Activated T-cell treated with anti-CD3 and anti-CD28 coated beads for 1 hour (primary cell): ENCODE measurements at places on chromosomes 13 and 19.

- no peak for DNase-seq
Observed at GRCh38 chr13:90889906-90890834, 457.3 kb upstream of the MIR17HG start.

DNA sequence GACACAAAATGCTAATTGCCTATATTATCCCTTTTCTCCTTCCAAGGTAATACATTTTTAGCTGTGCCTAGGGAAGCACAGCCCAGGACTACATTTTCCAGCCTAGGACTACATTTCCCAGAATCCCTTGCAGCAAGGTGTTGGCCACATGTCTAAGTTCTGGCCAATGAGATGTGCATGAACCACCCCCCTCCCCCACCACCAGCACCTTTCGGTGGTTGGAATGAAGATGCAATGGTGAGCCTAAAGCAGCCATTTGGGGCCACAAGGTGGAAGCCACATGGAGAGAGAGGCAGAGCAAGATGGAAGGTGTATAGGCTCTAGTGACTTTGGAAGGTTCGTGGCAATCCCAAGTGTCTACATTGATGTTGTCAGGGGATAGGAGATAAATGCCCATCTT, 16.2 kb downstream of the UNC13A start:
- no peak for DNase-seq

- no peak for DNase-seq
Observed at GRCh38 chr13:75050419-75051046, 431.4 kb downstream of the TBC1D4 start.

GRCh38 chr13:98479496-98480003, 97.4 kb downstream of the STK24 start:
- no peak for DNase-seq

DNA sequence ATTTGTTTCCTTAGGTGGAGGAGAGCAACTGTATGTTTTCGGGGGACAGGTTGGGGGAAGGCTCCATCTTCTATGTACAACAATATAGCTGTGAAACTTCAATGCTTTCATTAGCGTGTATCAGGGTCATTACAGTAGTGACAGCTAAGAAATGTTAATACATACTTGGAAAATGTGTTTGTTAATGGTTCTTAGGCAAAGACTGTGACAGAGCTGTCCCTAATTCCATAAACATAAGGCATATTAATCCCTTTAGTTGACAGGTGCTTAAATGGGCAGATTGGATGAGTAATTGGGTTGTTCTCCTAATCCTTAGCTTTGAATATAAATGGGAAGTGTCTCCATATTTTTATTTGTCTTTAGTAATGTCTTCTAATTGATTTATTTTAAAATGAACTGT, 313.7 kb downstream of the HS6ST3 start:
- no peak for DNase-seq

- no peak for DNase-seq
Observed at GRCh38 chr19:28404472-28404871, 808.5 kb downstream of the UQCRFS1 start.

DNA sequence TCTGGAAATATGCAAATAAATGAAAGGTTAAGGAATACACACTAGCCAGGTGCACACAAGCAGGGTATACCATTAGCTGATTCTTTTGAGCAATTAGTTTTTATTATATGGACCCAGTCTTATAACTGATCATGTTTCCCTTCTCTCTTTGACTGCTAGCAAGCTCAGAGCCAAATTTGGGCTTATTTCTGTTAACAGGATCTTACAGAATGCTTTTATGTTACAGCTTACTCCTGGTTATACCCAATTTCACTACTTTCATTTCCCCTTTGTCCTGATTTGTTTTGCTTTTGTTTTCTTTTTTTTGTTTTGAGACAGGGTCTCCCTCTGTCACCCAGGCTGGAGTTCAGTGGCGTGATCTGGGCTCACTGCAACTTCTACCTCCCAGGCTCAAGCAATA, 12.9 kb upstream of the TPT1 start:
- no peak for DNase-seq

DNA sequence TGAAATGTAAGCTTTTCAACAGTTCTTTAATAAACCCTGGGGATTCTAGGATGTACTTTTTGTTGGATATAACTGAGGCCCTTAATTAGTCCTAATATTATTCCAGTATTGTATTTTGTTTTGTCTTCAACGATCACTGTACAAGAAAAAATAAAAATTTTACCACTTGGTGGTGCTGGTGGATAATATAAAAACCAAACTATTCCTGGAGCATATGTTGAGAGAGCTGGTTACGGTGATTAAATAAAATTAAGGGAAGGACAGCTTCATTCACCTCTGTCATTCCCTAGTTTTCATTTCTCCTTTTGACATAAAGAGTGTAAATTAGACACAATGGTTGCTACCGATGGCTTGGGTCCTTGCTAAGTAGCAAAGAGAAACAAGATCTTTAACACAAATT, 598.6 kb upstream of the PCDH20 start:
- DNase-seq: no peak

- DNase-seq: no peak
Observed at GRCh38 chr13:100658363-100658762, 16.2 kb downstream of the TMTC4 start.

DNA sequence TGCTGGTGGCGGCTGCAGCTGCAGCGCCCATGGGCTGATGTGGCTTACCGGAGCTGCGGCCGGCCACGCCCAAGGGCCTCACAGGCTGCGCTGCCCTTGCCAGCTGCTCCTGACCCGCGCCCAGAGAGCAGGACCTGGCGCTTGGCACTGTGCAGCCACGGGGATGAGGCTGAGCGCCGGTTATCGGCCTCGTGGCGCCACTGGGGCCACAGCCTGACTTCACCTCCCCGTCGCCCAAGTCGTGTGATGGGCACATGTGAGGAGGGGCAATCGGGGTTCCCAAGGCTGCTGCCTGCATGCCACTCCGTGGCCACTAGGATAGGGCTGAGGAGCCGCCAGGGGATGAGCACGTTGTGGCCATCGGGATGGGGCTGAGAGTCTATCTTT, 77.2 kb upstream of the PABPC3 start:
- no peak for DNase-seq

GRCh38 chr13:98039964-98040363, 86.5 kb downstream of the IPO5 start:
- DNase-seq: no peak
